ENCODE measurements at places on chromosomes 11 and 22. TPM values are rescaled to one million over a fixed set of nuclear protein-coding genes. Genes with fewer than 3 reads are reported as not detected.

Gene ART1
- 0.19 TPM for polyA plus RNA-seq

Gene DEPDC7
- polyA plus RNA-seq = 8.4 TPM

Gene SCGB2A2
- polyA plus RNA-seq = not detected

Gene C11orf86
- not detected for polyA plus RNA-seq

Gene CBX6
- polyA plus RNA-seq = 38.6 TPM

Gene IRAG1
- 8.7 TPM for polyA plus RNA-seq

Gene FJX1
- polyA plus RNA-seq = 20.2 TPM

Gene PLA2G3
- 0.21 TPM for polyA plus RNA-seq

Gene PRDM10
- polyA plus RNA-seq = 10.3 TPM

Gene TMPRSS6
- 0.54 TPM for polyA plus RNA-seq

Gene CKAP5
- polyA plus RNA-seq = 111 TPM

Gene TRIM49
- polyA plus RNA-seq = not detected

Gene FAM168A
- 46.4 TPM for polyA plus RNA-seq

Gene ZFTA
- 49.2 TPM for polyA plus RNA-seq

Gene ACTN3
- 0.67 TPM for polyA plus RNA-seq

Gene OR4C11
- polyA plus RNA-seq = not detected

Gene ARHGAP1
- polyA plus RNA-seq = 51.6 TPM

Gene GPHA2
- 2.0 TPM for polyA plus RNA-seq

Gene UBE2L6
- polyA plus RNA-seq = 38.4 TPM

Gene CARD10
- polyA plus RNA-seq = 22.8 TPM

Gene SCGB1D2
- 2.5 TPM for polyA plus RNA-seq

Gene MS4A4E
- 0.82 TPM for polyA plus RNA-seq

Gene CARD16
- polyA plus RNA-seq = 2.6 TPM

Gene PELI3
- polyA plus RNA-seq = 4.5 TPM

Gene AHNAK
- polyA plus RNA-seq = 212 TPM

Gene OR51E2
- 0.64 TPM for polyA plus RNA-seq

Gene MSANTD2
- polyA plus RNA-seq = 25.6 TPM

Gene SMTN
- 38.5 TPM for polyA plus RNA-seq

Gene PNPLA3
- 0.83 TPM for polyA plus RNA-seq

Gene NCAM1
- 72.6 TPM for polyA plus RNA-seq

Gene ATG13
- 67.8 TPM for polyA plus RNA-seq

Gene FAU
- polyA plus RNA-seq = 873 TPM

Gene PGA5
- polyA plus RNA-seq = not detected

Gene GPR83
- 0.58 TPM for polyA plus RNA-seq

Gene C22orf31
- polyA plus RNA-seq = 1.1 TPM

Gene NAGA
- 26.3 TPM for polyA plus RNA-seq

Gene SCT
- 1.4 TPM for polyA plus RNA-seq

Gene TESMIN
- polyA plus RNA-seq = 17.8 TPM

Gene ANGPTL5
- not detected for polyA plus RNA-seq

Gene RIMBP3B
- polyA plus RNA-seq = not detected

Gene JAML
- 2.7 TPM for polyA plus RNA-seq

Gene RBX1
- 67.5 TPM for polyA plus RNA-seq
